ENCODE measurements at places on chromosomes 2 and 18.

GRCh38 chr2:178947006-178947405 lies 102.9 kb downstream of the CCDC141 start:
- DNase-seq = no peak

GRCh38 chr2:120693121-120693520 lies 42.5 kb upstream of the GLI2 start:
- DNase-seq = no peak

- DNase-seq = no peak
These were observed 775.4 kb downstream of the TSN start for GRCh38 chr2:122530814-122531213.

GRCh38 chr2:105489168-105489878 lies 90.5 kb upstream of the FHL2 start:
- no peak for DNase-seq

- DNase-seq = no peak
These were observed 59.6 kb downstream of the ATOH8 start for GRCh38 chr2:85813211-85813981.

DNA sequence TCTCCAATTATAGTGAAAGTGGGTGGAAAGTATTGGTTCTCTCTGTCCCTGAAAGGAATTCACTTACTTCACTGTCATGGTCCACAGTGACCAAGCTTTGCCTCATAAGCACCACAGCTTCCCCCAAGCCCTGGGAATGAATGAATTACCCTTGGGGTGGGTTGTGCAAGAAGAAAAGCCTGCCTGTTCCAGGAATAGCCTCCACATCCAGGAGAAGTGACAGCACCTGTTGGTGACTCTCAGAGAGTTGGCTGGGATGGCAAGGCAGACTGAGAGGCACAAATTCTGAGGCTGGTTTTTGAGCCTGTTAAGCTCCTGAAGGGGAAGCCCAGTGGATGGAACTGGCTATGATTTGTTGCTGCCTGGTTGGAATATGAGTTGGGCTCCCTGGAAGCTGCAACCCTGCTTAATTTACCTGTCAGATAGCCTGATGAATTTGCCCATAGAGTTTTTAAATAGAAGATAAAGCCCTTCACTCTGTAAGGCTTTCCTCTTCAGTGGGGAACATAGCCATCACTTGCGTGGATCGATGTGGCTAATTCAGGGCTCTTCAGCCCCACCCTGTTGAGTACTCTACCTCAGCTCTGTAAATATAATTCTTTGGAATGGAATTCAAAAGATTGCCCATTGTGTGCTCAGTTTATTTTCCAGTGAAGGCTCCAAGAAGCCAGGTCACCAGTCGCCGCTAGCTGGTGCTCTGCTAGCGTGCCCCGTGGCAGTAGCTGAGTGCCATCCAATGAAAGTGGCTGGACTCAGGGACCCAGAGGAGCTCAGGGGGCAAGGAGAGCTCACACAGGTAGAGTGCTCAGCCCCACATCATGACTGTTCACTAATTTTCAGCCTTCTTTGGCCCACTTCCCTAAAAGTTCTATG lies 479.3 kb downstream of the IRS1 start:
- DNase-seq = no peak

- no peak for DNase-seq
These were observed 231.4 kb downstream of the LRRTM1 start for GRCh38 chr2:80073134-80073561.

DNA sequence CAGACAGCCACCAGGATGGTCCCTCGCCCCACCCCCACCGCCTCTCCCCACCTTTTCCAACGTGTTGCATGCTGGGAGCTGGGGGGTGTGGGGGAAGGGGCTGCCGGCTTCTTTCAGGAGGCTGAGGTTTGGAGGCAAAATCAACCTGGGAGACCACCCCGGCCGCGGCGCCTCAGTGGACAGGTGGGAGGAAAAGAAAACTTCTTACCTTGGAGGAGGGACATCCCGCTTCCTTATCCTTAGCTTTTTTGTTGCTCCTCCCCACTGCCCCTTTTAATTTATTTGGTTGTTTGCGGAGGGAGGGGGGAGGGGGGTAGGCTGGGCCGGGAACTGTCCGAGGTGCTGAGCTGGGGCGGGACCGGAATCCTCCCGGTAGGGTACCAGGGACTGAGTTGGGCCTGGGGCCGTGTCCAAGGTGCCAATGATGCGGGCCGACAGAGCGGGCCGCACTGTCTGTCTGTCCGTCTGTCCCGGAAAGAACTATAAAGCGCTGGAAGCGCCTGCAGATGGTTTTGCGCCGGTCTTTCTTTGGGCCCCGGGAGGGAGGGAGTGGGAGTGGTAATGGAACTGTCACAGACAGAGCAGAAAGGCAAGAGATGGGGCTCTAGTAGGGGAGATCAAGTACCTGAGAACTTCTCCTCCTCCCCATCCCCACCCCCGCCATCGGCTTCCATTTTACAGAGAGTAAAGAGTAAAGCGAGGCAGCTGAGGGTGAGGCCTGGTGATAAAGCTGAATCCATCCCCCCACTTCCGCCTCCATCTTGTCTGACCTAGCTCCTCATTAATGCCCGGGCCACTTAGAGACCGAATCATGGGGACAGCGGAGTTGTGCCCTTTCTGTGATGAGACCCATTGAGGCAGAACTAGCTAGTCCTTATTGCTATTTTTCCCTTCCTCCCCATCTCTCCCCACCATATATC lies 2.4 kb downstream of the CDK5R2 start:
- DNase-seq = no peak

DNA sequence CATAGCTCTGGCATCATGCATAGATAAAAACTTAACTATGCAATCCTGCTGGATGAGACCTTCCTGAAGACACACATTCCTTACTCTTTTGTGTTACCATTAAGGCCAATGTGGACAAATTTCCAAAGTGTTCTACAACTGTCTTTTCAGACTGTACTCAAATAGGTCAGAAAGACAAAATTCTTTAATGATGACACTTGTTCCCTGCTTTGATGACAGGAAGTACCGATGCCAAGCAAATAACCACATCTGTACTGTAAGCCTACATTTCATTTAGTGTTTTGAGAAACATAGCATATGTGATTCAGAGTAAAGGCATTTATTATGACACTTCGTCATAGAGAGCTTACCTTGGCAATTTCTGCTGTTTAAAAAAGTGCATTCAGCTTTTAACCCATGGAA lies 55.0 kb downstream of the PMAIP1 start:
- no peak for DNase-seq

DNA sequence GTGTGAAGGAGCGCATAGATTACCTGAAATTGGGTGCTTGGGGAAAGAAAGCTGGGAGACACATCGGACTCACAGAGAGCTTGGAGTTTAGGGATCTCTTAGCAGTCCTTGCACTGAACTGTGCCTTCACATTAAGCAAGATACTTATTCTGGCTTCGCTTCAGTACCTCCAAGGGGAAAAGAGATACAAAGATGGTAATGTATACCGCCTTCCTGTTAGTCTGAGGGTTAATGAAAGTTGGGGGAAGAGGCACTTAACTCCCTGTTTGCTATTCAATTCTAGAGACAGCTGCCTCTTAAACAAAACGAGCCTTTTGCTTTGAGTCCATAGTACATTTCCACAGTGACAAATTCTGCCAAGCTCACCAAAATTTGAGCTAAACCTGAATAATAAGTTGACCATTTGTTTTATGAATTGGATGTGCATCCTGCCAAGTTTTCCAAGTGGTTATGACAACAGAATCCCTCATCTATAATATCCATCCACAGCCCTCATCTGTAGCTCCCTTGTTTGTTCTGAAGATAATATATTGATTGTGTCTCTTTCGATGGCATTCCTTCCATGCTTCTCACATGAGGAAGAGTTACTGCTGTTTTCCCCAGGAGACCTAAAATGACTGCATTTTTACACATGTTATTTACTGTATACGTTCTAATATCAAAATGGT lies 287.1 kb upstream of the ATP5MC3 start:
- DNase-seq = no peak

DNA sequence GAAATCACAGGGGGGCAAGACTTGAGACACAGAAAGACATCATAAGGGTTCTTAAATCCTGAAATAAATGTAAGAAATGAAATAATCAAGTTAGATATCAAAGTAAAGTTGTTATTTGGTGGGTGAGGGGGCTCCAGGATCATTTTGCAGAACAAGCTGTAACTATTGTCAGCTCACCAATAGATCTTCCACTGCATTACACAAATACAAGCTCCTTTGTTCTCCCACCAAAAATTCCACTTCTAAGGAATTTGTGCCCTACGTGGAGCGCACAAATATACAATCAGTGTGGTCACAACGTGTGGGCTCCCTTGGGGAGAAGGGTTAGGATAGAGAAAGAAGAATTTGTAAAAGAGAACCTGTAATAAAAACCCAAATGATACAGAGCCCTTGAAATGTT lies 19.2 kb upstream of the GALNT5 start:
- DNase-seq = no peak

GRCh38 chr2:168156661-168157060 lies 90.7 kb downstream of the STK39 start:
- no peak for DNase-seq

- DNase-seq = no peak
These were observed 697.1 kb downstream of the SOCS6 start for GRCh38 chr18:70985948-70986347.

DNA sequence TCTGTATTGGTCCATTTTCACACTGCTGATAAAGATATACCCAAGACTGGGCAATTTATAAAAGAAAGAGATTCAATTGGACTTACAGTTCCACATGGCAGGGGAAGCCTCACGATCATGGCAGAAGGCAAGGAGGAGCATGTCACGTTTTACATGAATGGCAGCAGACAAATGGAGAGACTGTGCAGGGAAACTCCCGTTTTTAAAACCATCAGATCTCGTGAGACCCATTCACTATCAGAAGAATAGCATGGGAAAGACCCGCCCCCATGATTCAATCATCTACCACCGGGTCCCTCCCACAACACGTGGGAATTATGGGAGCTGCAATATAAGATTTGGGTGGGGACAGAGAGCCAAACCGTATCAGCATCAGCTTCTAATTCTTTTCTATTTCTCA lies 217.0 kb downstream of the ANAPC1 start:
- no peak for DNase-seq

- no peak for DNase-seq
These were observed 57.7 kb downstream of the PDCL3 start for GRCh38 chr2:100620481-100620880.

DNA sequence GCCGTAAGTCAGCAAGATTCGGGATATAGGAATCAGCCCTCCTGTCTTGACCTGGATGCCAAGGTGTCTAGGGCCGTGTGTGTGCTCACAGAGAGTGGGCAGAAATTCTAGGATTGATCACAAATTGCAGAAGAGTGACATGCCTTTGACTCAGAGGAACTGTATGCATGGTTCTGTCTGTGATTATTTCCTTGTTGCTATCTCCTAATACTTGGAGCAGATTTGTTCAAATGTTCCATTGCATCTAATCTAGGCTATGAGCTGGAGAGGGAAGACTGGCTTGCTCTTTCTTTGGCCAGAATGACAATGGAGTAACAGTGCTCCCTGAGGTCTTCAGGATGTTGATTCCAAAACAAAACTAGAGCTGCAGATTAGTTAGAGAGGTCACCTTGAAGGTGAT lies 115.0 kb downstream of the EN1 start:
- no peak for DNase-seq

- no peak for DNase-seq
These were observed 387.2 kb upstream of the DCC start for GRCh38 chr18:51952844-51953243.

GRCh38 chr2:164368896-164369295 lies 252.4 kb downstream of the GRB14 start:
- DNase-seq = no peak

- peak; percentile 15 for DNase-seq
These were observed 995 bp downstream of the TMEM127 start for GRCh38 chr2:96264656-96265348.

DNA sequence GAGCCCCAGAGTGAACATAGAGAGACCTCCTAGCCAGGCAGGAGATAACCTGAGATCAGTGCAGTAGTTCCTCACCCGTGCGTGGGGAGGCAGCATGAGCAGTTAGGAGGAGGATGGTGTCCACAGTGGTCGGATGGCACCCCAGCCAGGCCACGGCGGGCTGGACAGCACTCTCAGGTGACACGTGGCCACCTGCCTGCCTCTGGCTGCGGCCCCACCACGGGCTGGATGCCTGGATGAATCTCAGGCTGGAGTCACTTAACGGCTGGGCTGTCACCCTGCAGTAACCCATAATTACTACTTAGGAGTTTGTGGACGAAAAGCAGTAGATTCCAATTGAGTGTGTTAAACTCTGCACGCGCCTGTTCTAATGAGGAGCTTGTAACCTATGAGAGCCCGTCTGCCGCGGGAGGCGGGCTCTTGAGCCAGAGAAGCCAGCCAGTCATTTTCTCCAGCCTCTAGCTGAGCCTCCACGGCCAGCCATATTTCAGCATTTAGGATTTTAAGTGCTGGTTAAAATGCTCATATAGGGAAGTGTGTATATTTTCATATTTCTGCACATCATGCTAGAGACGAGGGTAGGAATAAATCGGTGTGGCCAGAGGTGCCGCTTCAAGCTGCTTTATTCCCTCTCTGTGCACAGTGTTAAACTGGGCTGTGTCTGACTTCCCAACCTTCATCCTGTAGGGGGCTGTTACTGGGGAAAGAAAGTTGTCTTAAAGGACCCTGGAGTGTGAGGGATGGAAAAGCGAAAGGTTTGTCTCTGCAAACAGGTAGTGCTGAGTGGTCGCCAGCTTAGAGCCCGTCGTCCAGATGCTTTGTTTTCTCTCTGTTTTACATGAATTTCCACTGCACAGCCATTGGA lies 144.0 kb downstream of the GLI2 start:
- no peak for DNase-seq

DNA sequence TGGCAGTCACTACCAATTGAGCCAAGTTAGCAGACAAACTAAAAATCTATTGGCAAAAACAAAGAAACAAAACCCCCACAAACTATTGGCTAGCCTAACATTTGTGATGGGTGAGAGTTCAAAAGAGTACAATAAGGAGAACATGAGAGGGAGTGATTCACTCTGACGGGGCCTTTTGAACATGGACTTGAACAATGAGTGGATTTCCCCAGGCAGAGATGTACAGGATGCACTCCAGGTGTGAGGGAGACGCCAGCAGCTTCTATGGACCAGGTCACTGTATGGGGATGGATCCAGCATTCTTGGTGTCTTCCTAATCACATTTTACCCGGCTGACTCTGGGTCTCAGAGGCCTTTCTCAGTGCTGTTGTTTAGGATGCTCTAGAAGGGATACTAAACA lies 167.5 kb upstream of the SMAD2 start:
- DNase-seq = no peak

DNA sequence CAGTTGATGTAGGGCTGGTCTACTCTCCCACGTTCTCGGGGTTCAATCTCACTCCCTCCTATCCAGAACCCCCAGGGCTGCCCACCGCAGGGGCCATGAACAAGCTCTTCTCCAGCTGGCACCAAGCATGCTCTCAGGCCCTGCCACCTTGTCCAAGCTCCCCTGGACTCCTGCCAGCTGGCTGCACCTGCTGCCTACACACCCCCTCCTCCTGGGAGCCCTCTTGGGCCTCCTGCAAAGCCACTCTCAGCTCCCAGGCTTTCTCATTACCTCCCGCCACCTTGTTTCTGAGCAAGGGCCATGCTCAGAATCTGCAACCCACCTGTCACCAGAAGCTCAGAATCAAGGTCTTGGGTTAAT lies 56.0 kb downstream of the HDAC4 start:
- no peak for DNase-seq
